ENCODE measurements at places on chromosomes 7 and 10.

DNA sequence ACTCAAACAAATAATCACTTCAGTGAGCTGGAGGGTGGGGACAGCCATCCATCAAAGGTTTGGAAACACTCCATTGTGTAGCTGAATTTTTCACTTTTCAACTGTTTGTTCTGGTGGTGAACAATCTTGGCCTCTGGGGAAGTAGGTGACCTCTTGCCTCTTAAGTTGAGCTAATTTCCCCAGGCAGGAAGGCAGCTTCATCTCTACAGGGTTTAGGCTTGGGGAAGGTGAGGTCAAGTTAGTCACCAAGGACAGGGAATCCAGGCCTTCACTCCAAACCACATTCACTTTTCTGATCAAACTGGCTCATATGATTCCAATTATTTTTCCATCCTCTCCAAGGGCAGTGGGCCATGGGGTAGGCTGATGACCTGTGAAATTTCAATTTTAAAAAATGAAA is 138.3 kb upstream of the HABP2 start:
- no peak for DNase-seq

- no peak for DNase-seq
Measured at GRCh38 chr7:134083766-134084487, 43.2 kb upstream of the LRGUK start.

GRCh38 chr10:123995461-123996131 is 97.8 kb downstream of the CHST15 start:
- DNase-seq = no peak

DNA sequence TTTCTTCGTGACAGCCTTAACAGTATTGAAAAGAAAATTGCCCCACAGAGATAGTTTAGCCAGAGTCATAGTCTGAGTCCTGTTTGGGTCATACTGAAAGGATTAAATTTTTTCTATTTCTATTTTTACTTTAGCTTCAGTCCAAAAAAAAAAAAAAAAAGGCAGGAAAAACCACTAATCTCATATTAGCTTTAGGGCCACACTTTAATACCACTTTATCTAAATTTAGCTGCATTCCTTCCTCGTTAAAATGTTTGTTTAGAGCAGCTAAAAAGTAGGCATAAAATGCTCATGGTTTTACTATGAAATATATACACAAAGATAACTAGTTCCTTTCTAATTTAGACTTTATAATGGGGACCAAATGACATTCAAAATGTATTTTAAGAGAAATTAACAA is 216.5 kb upstream of the TMEM196 start:
- no peak for DNase-seq

DNA sequence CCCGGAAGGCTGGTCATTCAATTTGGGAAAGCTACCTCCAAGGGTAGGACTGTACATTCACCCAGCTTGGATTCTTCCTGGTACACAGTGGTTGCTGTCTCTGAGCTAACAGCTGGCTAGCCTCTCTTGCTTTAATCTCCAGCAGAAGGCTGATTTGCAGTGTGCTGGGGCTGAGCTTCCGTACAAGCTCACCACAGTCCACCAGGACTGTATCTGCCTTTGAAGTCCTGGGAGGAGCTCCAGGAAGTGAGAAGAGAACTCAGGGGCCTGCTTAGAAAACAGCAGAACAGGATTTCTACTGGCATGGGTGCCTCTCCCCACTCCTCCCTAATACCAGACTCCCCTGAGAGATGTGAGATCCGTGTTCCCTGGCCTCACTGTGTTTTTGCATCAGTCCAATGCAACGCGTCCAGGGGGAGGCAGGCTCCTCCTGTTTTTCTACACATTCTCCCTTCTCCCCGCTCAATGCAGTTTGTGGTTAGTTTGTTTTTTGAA is 6.6 kb downstream of the AFAP1L2 start:
- DNase-seq = no peak

DNA sequence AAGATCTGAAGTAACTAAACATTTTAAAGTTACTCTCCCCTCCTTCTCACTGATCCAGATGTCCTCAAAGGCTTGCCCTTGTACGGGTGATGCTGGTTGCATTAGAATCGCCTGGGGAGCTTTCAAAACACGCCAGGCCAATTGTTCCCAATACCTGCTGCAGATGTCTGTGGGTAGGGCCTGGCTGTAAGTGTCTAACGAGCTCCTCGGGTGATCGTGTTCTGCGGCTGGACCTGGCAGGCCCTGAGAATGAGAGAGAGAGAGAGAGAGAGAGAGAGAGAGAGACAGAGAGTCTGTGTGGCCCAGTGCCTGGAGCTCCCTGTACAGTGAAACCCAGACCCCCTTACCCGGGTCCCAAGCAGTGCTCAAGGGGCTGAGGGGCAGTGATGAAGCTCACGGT is 8.4 kb downstream of the COL13A1 start:
- no peak for DNase-seq

DNA sequence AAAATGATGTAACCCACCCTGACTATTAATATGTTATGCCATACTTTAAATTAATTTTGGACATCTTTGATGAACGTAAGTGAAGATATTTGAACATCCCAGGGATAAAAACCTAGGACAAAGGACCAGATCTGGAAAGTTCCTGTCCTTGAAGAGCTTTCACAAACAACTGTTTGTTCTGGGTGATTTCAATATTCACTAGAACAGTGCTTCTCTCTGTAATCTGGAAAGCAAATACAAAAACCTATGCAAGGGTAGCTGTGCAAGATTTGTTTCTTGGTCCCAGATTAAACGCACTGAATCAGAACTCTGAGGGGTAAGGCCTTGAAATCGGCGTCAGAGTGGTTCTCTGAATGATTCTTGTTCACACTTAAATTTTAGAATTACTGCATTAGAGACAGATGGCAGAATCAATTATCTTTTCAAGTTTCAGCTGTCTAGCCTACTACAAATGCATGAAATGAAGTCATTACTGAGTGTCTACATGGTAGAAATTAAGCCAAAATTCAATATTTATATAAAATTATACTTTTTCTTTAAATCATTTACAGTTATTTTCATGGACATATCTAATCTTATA is 69.6 kb upstream of the CSTF2T start:
- no peak for DNase-seq

DNA sequence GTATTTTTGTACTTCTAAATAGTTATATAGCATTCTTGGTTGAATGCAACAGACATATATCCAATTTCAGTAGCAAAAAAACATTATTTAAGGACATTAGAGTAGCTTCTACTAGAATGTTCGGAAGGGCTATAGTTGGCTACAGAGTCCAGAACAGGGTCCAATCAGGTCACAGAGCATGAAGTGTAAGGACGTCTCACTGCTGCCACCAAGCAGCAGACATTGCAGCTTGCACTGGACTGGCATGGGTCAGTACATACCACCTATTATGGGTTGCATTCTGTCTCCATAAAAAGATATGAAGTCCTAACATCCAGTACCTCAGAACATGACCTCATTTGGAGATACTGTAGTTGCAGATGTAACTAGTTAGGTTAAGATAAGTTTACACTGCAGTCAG is 87.3 kb downstream of the LHFPL3 start:
- no peak for DNase-seq

DNA sequence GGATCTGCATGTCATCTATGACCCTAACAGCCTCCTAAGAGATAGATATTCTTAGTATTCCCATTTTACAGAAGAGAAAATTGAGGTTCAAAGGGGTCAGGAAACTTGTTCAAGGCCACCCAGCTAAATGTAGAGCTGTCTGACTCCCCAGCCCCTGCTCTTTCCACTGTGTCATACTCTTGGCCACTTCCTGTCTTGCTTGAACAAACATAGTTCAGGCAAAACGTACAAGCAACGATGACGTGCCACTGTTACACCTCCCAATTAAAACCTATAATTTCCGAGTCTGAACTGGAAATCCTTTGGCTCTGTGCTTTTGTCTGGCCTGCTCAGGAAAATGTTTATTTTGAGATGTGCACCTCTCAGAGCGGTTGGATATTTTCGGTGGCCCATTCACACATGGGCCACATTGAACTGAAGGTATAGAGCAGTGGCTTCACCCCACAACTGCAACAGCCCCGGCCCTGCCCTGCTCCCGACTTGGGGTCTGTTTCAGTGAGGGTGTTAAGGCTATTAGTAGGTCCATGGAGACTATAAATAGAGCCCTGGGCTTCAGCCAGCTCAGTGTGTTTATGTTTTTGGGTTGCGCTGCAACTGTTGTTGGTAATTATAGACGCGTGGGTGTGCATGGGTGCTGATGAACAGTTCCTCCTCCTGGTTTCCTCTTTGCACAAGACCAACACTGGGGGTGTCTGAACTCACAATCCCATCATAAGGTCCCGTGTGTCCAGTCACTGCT is 172.3 kb upstream of the ADO start:
- DNase-seq = no peak

DNA sequence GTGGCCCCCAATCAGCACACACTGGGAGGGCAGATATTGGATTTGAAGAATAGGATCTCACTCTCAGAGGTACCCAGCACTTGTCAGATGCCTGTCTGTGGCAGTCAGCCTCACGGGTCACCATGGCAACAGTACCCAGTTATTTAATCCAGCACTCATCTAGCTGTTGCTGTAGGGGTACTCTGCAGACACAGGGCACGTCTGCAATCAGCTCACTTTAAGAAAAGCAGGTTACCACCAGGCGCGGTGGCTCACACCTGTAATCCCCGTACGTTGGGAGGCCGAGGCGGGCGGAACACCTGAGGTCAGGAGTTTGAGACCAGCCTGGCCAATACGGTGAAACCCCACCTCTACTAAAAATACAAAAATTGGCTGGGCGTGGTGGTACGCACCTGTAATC is 11.9 kb downstream of the SFXN4 start:
- DNase-seq = no peak

GRCh38 chr7:70782796-70783195 is 349.1 kb upstream of the GALNT17 start:
- DNase-seq = no peak

DNA sequence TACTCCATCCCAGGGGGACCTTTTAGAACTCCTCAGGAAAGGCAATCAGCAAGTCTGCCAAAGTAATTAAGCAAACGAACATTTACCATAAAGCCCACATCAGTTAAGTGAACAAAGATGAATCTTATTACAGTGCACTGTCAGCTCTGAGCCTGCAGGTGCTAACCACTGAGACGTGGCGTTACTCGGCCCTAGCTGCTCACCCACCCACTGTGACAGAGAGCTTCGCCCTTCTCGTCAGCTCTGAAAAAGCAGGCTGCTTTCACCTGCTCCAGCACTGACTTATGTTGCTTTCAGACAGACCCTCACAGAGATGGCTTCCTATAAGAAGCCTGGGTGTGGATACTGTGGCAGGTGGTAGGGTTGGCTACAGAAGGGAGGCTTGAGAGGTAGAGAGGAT is 57.7 kb upstream of the KCNIP2 start:
- DNase-seq = no peak

DNA sequence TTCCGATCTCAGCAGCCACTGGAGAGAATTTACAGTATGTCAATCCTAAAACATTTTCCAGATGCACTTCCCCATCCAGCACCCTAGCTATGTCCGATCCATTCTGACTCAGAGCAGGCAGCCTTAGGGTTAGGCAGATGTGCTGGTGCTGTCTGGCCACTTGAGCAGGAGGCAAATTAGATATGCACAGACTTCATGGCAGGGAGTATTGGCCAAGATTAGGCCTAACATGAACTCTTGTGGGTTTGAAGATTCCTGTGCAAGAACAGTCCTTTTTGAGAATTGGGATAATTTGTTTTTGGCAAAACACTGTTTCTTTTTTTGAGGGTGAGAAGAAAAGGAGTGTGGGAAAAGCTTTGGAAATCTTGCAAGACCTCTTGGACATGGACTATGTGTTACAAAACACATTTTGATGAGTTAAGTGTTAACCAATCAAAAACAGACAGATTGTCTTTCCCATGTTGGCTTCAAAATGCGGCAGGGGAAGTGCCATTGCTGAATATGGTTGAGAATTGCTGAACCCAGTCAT is 218.6 kb upstream of the INHBA start:
- DNase-seq = no peak

- no peak for DNase-seq
Measured at GRCh38 chr7:130473876-130474275, 18.0 kb upstream of the MEST start.

GRCh38 chr10:76265441-76266113 is 834.2 kb downstream of the LRMDA start:
- no peak for DNase-seq

DNA sequence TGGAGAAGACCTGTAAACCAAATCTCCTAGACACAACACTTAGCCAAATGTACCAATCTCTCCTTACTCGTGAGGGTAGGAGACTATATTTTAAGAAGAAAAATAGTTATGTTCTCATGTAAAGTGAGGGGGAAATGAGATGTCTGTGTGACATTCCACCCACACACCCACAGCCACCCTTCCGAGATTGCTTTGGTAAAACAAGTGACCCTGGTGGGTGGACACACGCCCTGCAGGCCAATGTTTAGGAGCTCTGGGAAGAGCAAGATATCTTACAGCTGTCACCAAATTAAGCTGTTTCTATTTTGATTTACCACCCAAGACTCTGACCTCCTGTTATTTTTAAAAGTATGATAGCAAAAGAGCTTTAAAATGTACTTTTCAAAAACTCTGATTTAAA is 147.2 kb upstream of the PFKP start:
- no peak for DNase-seq

DNA sequence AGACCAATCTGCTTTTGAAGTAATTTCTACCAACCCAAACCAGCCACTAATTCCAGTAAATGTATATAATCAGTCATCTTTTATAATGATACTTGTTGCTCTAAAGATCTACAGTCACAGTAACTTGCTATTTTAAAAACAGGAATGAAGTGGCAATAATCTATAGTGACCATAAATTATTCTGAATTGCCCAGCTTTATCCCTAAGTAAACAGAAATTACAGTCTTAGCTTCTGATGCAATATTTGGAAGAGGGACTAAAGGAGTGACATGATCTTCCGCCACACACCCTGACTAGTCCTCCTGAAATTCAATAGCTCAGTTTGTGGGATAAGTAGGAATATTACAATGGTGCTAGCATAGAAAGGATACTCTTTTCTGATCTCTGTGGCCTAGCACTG is 96.1 kb downstream of the ATE1 start:
- DNase-seq = no peak

DNA sequence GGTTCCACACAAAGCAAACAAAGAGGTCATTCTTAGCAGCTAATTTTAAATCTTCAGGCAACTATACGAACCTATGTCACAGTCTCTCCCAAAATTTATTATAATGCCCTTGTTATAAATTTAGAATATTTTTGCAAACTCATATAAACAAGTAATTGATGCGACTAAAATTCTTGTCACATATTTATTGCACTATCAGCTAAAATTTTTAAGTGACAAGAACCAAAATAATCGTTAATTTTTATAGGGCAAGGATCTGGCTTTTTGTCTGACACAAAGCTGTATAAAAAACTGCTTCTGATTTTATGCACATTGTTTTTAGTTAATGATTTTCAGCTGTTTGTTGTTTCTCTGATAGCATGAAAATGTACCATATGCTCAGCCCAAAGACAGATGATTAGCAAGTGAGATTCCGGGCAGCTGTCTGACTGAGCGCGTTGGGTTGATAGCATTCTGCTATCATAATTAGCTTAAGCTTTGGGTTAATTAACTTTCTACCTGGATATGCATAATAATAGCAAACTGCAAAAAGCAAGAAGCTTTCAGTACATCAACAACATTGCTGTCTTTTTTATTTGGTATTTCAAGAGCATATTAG is 136.0 kb downstream of the MGMT start:
- no peak for DNase-seq

Measured in activated CD4-positive, alpha-beta T cell treated with anti-CD3 and anti-CD28 coated beads for 24 hours (primary cell).